ENCODE measurements at places on chromosomes 5 and 9. TPM values are rescaled to one million over a fixed set of nuclear protein-coding genes. Genes with fewer than 3 reads are reported as not detected.

IL31RA gene
- total RNA-seq = not detected

CCDC152 gene
- total RNA-seq = 0.77 TPM

CREBRF gene
- 28.3 TPM for total RNA-seq

IFNA21 gene
- not detected for total RNA-seq

C5orf52 gene
- not detected for total RNA-seq

ARPC5L gene
- total RNA-seq = 41.1 TPM

SPATA31A3 gene
- not detected for total RNA-seq

SEMA5A gene
- 25.3 TPM for total RNA-seq

PAEP gene
- not detected for total RNA-seq

ATP10B gene
- not detected for total RNA-seq

FCN2 gene
- total RNA-seq = not detected

DNA sequence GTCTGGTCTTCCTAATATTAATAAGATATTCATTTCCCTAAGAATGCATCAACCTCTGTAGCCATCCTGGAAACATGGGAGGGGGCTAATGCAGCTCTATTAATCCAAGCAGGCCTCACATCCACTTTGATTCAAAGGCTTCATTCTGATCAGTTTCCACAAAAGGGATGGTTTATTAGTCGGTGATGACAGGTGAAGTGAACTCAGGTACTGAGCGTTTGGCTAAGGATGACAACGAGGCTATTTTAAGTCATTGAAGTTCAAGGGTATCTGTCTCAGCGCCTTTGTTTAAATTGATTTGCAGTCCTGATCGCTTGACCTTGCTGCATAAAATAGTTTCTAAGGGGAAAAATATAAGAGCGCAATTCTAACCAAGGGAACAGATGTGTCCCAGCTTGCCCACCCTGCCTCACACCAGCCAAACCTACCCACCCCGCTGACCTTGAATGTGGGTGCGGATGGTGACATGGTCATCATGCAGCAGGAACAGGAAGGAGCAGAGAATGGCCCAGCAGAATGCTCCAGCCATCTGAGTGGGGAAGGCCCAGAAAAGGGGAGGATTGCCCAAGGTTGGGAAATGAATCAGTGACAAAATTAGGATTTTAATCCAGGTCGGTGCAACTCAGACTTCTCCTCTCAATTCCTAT, 70.5 kb upstream of the ZNF618 start:
- no peak for DNase-seq

DNA sequence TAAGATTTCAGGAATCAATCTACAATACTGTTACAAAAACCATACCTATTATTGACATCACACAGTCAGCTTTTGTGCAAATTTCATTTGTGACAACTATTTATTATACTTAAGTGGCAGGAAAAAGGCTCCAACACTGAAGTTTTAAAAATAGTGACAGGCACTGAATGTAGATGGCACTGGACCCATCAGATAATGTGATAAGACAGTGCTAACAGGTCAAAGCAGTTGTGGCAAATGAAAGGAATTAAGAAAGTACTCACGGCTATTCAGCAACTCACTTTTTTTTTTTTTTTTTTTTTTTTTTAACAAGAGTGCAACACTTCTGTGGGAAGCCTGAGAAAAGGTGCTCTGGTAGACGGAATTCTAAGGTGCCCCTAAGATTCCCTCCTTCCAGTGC, 115.0 kb upstream of the MEF2C start:
- DNase-seq = no peak

GRCh38 chr5:174589599-174589998, 134.8 kb upstream of the MSX2 start:
- DNase-seq = no peak

DNA sequence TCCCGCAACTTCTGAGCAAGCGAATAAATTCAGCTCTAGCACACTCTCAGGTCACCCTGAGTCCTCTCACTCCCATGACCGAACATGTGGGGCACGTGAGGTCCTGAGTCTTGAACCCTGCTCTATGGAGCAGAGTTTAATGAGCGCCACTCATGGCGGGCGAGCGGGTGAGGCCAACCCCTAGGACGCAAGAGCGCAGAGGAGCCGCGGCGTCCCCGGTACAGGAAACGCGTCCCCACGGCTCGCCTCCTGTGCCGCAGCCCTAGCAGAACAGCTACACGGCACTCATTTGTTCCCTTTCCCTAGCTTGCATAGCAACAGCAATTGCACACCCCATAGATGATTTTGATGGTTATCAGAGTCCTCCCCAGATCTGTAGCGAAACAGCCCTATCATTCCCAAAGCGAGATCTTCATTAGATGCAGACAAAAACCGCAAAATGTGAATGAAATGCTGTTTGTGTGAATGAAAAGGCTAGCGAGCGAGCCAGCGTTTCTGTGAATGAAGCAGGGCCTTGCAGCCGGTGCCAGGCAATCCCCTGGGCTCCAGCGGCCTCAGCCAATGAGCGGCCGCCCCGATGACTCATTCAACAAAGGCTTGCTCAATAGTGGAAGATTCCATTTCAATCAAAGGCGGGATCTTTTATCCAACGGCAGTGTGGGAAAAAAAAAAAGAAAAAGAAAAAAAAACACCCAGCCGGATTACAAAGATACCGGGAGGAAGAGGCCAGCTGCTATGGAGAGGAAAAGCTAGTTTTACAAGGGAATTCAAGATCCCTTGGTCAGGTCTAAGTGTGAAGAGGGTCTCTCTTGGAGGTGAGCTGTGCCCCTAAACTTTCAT, 1.5 kb upstream of the SHC3 start:
- DNase-seq = peak; percentile 91

GRCh38 chr9:111961575-111961974, 65.0 kb downstream of the UGCG start:
- DNase-seq = no peak

- no peak for DNase-seq
Measured at GRCh38 chr9:87076825-87077224, 129.5 kb upstream of the GAS1 start.

DNA sequence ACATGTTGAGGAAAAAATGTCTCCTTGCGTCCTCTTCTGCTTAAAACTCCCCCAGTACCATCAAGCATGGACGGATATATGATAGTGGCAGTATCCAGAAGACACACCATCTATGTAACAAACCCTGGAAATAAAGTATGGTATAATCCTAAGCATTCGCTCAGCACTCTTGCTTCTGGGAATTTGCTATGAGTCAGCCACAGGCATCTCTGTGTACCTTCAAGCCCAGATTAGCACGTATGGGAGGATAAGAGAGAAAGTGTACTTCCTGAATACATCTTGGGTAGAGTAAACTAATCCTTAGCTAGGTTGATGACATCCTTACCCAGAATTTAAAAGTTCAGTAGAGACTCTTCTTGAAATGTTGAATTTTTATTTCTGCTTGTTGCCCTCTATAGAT, 71.2 kb downstream of the GHR start:
- no peak for DNase-seq

GRCh38 chr5:135472141-135472540, 20.0 kb upstream of the TIFAB start:
- DNase-seq = no peak

DNA sequence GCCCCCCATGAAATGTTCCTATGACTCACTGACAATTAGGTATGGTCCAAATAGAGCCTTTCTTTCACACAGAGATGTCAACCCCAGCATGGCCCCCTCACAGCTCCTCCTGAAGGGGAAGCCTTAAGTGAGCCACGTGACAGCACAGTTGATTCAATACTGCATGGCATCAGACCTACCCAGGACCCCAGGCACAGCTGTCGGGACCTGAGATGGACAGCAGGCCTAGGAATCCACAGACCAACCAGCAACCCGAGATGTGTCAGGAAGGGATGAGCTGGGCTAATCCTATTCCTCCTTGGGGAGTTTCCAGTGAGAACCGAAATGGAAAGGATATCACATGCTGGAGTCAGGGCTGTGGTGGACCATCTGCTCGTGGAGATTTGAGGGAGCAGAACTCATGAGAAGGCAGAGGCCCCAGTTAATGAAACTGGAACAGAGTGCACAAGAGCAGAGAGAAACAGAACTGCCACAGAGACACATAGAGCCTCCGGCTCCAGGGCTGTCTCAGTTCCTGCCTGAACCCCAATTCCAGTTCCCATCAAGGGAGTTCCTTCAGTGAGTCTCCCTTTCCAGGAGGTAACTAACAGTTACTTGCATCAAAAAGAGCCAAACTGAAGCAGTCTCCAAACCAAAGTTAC, 42.1 kb upstream of the SMIM23 start:
- DNase-seq = no peak

- no peak for DNase-seq
Measured at GRCh38 chr5:25091921-25092320, 447.1 kb upstream of the CDH10 start.

GRCh38 chr5:10581867-10582511, 18.1 kb downstream of the ANKRD33B start:
- DNase-seq = no peak

DNA sequence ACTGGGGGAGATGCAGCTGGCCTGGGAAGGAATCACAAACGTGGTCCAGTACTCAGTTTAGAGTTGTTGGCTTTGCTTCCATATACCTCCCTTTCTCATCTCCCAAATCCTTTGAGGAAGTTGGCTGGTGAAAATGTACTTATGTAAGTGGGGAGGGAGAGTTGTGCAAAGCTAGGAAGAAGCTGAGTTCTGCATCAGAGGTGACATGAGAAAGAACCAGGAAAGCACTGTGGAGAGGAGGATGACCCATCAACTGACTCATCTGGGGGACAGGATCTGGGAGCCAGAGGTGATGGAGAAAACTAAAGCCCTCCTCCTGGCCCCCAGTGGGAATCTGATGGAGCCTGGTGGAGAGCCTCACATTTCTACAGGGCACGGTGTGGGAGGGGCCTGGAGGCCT, 16.2 kb downstream of the KCNMB1 start:
- no peak for DNase-seq

DNA sequence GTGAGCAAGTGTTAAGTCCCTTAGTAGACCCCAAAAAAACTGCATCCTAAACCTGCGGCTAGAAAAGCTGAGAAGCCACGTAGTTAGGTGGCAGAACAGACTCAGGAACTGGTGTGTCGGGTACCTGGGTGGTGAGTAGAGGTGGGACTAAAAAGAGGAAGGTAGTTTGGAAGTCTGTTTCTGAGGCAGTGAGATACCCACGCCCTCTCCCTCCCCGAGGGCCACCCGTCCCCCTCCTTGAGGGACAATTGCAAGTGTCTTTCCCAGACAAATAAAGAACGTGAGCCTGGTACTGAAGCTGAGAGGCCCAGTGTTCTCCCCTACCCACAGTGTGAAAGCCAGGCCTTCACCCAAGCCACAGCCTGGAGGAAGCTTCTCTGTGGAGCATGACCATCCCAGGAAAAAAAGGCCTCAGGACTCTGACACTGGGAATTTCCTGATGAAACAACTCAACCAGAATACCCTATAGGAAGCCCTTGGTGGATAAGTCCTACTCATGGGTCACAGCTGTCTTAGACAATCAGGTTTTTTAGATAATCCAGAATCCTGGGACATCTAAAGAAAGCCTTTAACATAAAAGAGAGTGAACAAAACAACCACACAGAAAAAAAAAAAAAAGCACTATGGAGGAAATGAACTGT, 7.0 kb upstream of the CD74 start:
- DNase-seq = no peak

DNA sequence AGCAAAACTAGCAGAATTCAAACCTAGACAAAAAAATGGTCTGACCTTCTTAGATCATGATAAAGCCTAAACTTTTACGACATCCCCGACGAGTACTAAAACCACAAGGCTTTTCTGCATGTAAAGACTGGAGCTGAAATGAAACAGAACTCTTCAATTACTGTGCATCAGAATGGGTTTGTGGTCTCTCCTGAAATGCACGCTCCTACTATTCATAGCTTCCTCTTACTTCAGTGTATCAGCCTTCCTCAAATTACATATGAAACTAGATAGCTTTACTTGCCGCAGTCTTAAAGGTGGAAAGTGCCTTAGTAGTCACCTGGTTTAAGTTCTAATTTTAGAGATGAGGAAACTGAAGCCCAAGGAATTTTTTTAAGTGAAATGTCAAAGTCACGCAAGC, 24.6 kb upstream of the MED10 start:
- no peak for DNase-seq

DNA sequence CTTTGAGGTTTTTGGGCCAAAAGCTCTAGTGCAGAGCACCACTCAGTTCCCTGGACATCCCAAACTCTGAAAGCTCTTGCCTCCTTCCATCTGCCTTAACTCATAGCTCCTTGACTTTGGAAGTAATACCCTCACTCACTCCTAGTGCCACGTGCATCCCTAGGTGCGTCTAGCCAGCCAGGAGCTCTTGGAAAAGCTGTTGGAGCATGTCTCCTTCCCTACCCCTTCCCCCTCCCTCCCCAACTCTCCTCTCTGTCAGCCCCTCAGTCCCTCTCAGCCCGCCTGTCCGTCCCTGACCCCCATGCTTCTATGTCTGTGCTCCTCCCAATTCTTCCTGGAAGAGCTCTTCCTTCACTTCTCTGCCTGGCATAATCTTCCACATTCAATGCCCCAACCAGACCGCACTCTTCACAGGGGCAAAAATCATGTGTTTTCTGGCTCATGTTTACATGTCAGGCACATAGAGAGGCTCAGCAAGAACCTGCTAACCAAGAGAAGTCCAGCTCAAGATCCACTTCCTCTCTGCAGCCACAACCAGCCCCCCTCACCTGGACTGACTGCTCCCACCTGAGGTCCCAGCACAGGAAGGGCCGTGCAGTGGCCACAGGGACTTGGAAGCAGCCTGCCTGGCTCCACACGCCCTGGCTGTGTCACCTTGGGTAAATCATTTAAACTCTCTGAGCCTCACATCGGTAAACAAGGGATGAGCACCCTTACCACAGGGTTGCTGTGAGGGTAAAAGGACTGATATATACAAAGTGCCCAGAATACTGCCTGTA, 58.4 kb downstream of the WHRN start:
- DNase-seq = no peak

GRCh38 chr5:116681334-116682013, 106.9 kb upstream of the SEMA6A start:
- no peak for DNase-seq

GRCh38 chr9:116430849-116431248, 256.3 kb upstream of the TRIM32 start:
- no peak for DNase-seq

DNA sequence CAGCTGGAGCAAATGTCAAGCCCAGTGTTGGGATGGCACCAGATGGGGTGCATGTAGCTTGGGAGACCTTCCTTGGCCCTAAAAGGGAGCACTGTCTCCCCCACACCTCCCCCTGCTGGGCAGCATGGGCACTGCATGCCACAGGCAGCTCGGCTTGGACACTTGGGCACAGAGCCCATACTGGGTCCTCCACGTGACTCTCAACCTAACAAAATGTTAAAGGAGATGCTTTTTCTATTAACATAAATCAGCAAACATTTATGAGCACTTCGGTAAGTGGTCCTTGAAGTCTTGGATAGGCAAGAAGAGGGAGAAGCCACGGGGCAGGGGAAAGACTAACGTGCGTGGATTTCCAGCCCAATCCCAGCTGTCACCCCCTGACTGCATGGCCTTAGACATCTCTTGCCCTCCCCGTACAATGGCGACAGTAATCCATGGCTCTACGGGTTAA, 23.9 kb upstream of the MAPK9 start:
- DNase-seq = peak; percentile 75

DNA sequence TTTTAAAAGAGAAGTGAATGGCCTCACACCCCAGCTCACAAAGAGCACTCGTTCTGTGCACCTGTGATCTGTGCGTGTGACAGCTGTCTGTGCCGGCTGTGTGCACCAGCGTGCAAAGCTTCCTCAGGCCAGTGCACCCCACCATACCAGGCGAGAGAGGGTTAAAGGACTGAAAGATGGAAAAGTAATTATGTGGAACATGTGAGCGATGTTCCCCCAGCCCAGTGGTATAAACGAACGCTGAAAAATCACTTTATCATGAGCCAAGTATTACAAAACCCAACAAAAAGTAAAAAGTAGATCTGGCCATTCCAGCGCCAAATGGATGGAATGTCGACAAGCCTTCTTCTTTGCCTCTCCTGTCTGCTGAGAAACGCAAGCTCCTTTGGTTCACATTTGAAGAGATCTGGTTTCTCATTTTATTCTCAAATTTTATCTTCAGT, 53.7 kb downstream of the IPPK start:
- no peak for DNase-seq

Data from left ventricle myocardium superior (tissue), 1 donor.